NCI-H226 (cell line): ENCODE measurements at places on chromosomes 1 and 21.
A peak's percentile ranks its signal among the peaks of the same experiment; 100 is the strongest.

DNA sequence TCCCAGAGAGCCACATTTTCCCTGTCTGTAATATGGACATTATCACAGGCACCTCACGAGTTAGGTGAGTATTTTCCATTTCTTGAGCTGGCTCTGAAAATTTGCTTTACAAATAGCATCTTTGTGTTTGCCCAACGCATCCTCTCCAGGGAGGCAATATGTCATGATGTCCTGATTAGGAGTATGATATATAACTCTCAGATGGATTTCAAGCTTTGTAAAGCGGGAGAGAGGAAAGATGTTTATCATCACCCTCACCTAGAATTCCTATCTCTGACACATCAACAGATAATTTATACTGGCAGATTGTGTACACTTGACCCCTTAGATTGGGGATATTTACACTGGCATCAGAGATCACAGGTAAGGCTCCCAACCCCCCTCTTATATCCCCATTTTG lies 730.7 kb upstream of the RGS18 start:
- no peak for DNase-seq

- DNase-seq: no peak
Observed at GRCh38 chr1:11321656-11322491, 48.9 kb downstream of the UBIAD1 start.

DNA sequence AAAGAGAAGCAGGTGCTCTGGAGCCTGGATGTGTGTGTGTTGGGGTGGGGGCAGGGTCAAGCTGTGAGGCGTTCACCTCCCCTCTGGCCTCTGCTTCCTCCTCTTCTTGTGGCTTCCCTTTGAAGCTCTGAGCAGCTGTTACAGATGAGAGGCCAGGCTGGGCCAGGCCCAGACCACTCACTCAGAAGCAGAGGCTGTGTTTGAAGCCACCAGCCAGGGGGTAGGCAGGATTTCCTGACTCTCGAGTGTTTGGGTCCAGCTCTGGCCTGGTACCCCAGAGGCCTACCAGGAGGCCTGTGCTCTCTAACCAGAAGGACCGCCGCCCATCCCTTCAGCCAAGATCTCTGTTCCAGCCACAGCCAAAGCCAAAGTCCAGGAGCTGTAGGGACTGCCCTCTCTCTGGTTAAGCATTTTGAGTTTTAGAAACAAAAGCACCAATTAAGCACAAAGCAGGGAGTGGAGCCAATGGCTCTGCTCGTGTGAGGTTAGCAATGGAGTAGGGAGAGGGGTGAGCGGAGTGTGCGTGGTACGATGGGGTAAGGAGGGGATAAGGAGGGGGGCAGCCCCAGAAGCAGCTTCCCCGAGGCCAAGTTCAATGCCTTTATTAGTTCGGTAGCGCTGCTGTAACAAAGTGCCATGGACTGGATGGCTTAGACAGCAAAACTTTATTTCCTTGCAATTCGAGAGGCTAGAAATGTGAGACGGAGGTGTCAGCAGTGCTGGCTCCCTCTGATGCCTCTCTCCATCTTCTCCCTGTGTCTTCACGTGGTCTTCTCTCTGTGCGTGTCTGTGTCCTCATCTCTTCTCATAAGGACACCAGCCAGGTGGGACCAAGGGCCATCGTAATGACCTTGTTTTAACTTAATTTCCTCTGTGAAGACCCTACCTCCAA lies 20.5 kb downstream of the RCSD1 start:
- no peak for DNase-seq

GRCh38 chr1:41240781-41241353 lies 1.2 kb downstream of the SCMH1 start:
- DNase-seq: no peak

- DNase-seq: no peak
Observed at GRCh38 chr1:8870103-8870502, 8.4 kb downstream of the ENO1 start.

DNA sequence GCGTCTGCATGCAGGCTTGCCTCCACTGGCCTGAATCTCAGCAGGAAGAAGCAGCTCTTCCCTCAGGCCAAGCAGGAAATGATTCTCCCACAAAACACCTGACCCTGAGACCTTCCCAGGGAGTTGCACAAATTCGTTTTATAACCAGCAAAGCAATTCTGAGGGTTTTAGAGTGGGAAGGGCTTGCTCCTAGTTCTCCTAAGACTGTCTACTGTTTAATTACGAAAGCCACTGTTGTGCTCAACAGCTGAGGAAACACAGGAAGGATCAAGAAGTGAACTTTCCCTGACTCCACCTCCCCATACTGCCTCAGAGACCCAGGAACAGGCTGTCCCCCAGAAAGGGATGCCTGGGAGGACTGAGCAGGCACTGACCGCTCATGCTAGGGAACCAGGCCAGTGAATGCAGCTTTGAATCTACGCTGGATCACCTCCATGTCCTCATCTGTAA lies 37.0 kb upstream of the PUM1 start:
- DNase-seq: peak; percentile 91

GRCh38 chr1:200374569-200375295 lies 35.1 kb downstream of the ZNF281 start:
- DNase-seq: no peak

- DNase-seq: no peak
Observed at GRCh38 chr1:203481196-203481595, 5.6 kb downstream of the PRELP start.

DNA sequence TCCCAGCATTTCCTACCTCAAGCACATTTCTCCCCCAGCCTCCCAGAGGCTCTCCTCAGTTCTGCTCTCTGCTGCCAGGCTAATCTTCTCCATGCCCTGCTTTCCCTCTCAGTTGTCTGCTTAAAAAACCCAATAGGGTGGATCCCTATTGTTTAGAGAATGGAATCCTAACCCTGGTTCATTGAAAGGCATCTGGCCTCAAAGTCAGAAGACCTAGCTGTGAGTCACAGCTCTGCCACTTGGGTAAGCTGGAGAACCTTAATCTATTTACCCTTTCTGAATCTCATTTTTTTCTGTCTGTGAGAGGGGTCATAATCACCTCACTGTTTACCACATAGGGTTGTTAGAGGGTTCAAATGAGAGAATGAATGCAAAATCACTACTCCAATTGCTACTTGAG lies 12.5 kb upstream of the MYOC start:
- DNase-seq: no peak

DNA sequence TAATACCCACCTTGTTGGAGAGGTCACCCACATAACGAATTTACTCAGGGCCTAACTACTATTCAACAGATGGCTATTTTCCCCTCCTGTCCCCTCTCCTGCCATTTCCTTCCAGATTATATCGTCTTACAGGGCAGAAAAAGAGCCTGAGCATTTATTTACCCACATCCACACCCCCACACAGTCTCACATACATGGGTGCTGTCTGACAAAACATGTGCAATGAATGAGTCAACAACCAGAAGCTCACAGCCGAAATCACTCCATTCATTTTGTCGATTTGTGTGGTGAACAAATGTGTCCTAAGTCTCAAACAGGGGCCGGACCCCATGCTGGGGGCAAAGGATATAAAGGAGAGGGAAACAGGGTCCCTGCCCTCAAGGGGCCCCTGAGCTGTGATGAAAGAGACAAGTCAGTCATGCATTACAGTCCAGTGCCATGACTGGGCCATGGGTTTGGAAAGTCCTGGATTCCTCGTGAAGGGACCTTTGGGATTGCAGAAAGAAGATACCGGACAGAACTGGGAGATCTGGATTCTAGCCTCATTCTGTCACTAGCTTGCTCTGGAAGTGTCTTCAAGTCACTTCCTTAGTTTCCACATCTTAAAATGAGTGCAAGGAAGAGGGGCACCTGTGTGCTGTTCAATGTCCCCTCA lies 16.4 kb upstream of the ZNF683 start:
- no peak for DNase-seq

DNA sequence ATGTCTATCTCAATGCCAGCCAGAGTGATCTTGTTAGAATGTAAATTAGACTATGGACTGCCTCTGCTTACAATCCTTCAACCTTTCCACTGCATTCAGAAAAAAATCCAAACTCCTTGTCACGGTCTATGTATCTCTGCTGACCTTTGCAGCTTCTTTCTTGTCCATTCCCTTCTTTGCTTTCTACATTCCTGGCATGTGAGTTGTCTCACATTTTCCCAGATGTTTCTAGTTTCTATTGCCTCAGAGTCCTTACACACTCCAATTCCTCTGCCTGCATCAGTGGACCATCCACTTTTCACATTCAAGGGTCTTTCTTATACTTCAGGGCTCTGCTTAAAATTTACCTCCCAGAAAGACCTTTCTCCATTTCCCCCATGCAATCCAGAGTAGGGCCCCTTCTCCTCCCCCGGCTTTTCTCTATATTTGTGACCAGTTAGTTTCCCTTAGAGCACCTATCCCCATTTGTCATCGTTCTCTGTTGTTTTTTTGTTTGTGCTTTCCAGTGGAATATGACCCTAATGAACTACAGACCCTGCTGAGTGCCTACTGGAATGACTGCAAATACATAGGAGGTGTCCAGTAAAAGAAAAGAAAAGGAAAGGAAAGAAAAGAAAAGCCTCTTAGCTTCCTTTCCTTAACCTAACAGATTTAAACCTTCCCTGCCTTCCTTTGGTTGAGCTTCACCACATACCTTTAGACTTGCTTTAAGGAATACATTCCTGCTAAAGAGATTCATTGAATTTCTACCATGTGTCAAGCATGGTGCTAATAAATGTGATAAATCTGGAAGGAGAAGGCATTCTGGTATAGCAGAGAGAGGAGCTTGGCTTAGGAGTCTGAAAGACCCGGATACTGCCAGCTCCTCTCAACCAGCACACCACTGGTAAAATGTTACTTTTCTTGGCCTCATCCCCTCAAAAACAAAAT lies 102.0 kb downstream of the DIRAS3 start:
- DNase-seq: peak; percentile 37

GRCh38 chr1:152906023-152906565 lies 2.3 kb upstream of the IVL start:
- peak; percentile 97 for DNase-seq

DNA sequence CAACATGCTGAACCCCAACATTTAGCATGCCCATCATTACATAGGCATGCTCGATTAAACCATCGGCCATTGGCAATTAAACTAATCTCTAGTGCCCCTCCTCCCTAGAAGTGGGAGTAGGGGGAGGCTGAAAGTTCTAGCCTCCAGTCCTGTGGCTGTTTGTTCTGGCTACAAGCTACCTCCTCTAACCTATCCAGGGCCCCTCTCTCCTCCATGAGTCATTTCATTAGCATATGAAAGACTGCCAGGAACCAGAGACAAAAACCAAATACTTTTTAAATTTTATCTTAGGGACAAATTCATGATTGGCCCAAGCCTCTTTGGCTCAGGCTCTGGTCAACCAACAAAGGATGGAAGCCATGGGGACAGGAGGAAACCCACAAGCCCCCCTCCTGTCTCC lies 231.1 kb downstream of the CACNA1E start:
- no peak for DNase-seq

GRCh38 chr21:38134084-38134873 lies 122.5 kb upstream of the KCNJ15 start:
- DNase-seq: no peak

DNA sequence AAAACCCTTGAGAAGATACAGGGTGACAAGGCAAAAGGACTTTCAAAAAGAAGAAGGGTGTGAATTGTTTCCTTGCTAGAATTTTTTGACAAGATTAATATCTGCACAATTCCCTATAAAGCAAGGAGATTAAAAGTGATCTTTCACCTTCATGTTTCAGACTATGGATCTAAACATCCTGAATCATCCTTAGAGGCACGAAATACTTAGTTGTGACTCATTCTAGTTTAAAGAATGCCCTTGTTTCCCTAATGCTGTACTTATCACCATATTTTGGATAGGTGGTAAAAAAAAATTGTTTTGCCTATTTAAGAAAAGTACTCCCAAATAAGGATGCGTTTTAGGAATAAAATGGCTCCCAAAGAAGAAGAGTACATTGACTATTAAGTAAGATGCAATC lies 415.1 kb downstream of the LRRIQ3 start:
- DNase-seq: no peak

GRCh38 chr1:88399690-88400089 lies 284.4 kb upstream of the PKN2 start:
- DNase-seq: no peak

GRCh38 chr1:170376801-170377385 lies 155.1 kb upstream of the GORAB start:
- no peak for DNase-seq

DNA sequence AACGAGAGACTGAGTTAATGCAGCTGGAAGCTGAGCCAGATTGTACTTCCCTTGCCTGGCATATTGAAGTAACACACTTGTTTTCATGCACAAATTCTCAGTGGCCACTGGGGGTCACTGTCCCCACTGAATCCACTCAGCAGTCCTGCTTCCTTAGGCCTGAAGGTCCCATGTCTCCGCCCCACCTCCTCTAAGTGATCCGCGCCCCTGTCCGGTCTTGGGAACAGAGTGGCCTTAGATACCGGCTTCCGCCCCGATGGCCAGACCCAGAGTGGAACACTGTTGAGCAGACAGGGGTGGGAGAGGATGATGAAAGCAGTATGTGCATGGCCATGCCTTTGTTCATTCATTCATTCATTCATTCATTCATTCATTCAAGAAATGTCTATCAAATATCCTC lies 34.8 kb downstream of the CHAF1B start:
- peak; percentile 55 for DNase-seq

- no peak for DNase-seq
Observed at GRCh38 chr1:192797891-192798290, 10.9 kb upstream of the RGS2 start.

DNA sequence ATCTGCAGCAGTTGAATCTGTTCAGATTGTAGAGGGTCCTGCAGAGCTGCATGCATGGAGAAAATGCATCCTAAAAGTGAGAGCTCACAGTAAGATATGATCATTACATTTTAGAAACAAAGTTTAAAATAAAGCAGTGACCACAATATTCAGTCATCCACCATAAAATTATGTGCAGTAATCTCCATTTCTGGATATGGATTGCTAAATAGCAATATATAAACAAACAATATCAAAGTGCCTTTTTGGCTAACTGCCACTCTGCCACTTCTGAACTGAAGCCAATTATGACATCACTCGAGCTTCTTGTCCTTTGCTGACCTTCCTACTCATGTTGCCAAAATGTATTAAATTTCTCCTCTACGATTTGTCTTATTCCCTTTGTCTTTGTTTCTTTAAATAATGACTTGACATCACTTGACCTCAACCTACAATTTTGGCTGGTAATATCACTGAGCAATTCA lies 262.0 kb upstream of the CXADR start:
- no peak for DNase-seq

DNA sequence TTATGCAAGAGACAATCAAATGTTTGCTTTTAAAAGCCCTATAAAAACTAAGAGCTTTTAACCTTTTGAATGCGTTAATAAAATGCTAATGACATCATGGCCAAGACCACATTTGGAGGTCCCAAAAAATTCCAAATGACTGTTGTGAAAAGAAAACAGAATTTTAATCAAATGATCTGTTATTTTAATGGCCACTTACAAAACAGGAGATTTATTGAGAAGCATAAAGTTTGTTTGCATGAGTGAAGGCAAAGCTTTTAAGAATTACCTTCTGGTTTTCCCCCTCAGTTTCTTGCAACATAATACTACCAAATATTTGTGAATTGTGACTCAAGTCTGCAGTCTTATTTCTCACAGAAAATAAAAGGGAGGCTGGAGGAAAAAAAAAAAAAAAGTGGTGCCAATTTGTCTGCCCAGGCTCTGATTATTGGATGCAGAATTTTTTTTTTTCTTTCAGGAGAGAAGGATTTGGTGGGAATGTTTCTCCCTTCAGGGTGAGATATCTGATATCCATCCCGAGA lies 60.7 kb downstream of the GORAB start:
- DNase-seq: no peak
